D721Med (cell line): ENCODE measurements at places on chromosomes 2 and 18.

GRCh38 chr18:7566567-7567473 is at the start of gene PTPRM:
PTPRM (plus strand) TSS chr18:7567316; CDS start chr18:7567819, 503 bp downstream.
- DNase-seq, result peak; percentile 50

GRCh38 chr2:96679848-96680247 is 37.3 kb downstream of the FER1L5 start:
- no peak for DNase-seq

DNA sequence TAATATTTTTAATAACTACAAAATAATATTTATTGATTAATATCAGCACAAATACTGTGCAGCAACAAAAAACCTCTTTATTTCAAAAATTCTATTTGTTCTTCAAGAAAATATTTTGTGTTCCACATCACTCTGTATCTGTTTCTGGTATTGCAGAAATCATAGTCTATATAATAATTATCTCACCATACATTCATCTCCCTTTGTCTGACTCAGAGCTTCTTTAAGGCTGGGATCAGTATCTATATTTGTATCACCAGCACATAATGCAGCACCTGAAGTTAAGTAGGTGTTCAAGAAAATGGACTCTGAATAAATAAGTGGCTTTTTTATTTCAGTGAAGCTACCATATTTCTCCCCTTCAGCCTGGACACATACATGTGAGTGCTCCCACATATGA is 1.6 kb upstream of the MARCHF4 start:
- no peak for DNase-seq

DNA sequence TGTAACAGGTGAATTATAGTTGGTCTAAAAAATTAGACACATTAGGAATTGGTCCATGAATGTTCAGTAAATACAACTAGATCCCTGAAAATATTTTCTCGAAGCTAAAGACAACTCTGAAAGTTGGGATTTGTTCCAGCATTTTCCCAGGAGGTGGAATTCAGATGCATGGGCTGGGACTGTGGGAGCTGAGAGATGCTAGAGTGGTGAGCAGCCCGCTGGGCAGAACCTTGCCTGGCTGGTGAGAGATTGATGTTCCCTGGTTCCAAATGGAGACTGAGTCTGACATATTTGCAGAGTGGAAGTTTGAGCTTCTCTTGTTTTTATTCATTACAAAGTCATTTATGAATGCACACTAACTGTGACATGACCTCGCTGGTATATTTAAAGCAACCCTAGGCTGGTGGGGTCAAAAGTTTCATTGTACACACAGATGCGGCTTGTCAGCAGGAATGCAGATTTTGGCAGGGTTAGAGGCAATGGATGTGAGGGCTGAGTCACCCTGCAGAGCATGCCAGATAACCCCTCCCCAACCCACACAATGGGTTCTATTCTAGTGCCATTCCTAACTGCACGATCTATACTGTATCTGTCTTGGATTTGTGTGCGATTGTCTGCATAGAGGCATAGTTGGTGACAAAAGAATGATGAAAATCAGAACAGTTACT is 23.5 kb upstream of the TMEM178A start:
- DNase-seq, result no peak

- no peak for DNase-seq
These were observed 209.0 kb downstream of the EN1 start for GRCh38 chr2:118638453-118638852.

- DNase-seq, result no peak
These were observed 64.0 kb downstream of the STPG4 start for GRCh38 chr2:47091118-47091517.

DNA sequence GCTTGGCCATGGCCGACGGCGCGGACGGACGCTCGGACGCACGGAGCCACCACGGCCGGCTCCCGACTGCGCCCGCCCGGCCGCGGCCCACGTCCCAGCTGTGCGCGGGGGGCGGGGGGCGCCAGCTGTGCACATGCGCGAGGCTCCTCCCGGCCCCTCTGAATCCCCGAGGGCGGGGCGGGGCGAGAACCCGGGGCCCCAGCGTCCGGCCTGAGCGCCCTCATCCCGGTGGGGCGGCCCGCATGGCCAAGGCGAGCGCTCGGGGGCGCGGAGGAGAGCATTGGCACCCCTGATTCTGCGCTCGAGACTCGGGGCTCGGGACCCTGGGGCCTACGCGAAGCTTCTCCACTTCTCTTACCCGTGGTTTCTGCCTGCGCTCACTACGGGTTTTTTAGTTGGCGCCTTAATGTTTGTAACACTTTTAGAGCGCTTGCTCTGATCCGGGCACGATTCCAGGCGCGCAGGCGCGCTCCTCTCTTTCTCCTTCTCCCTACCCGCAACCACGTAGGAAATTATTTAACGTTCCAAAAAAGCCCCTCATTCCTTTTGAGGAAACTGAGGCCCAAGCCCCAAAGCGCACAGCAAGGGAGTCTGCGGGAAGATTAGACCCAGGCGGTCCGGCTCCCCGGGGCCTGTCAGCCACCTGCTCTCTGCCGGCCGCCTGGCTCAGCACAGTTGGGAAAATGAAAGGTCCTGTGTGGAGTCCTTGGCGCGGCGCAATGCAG is at the start of gene PXDN:
Gene PXDN (minus strand): TSS at position 70 of the 725 bp plus-strand sequence. CDS start 60 bp downstream, at position 10.
- DNase-seq, result no peak

GRCh38 chr18:63879709-63880108 is 7.8 kb upstream of the SERPINB2 start:
- no peak for DNase-seq

GRCh38 chr2:208266553-208266893 is 468 bp downstream of the PIKFYVE start:
- DNase-seq, result no peak

DNA sequence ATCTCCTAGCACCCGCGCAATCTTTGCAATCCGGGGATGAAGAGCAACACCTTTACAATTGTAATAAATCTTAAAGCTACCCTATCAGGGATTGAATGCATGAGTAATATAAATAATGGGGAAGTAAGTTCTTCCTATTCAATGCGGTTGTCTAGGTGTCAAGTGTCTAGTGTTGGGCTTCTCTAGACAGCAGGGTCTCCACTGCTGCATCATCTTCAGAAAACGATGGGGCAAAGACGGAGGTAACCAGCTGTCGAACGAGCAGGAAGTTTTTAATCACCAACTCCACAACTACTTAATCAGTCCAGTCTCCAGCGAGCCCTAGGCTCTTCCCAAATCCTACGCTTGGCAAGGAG is 573 bp downstream of the STAM2 start:
- DNase-seq, result no peak

GRCh38 chr2:170248574-170249393 is 70.8 kb downstream of the MYO3B start:
- no peak for DNase-seq

DNA sequence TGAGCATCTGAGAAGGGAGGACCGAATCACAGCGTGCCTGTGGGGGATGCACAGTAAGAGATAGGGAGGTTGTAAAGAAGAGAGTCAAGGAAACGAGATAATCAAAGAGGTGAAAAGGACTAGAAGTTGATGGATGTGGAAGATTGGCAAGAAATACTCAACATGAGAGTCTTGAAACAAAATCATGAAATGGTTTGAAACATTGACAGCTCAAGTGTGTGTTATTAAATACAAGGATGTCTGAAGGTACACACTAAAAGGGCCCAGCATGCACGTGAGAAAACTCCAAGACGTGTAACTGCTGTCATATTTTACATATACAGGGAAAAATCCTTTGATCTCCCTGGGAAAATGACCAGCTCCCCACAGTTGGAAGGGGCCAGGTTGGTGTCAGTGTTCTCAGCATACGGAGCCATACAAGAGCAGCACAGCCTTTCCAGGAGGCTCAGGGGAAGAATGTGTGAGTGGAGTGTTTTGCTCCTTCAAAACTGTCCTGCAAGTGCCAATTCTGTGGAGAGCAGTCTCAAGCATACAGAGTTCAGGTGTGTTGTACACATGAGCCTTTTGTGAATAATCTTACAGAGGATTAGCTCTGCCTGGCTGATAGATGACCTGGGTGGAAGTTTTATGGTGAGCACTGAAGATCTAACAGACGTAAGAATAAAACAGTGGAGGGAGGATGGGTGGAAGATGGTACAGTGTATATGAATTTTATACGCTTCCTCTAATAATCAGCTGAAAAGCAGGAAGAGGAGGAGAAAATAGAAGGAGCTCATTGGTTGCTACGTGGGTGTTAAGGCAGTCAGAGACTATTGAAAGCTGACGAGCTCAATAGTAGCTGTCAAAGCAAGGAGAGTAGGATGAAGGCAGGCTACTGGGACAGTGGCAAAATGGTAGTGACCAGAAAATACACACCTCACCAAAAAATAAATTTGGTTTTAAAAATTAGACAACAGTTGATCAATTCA is 126.8 kb downstream of the ATP9B start:
- DNase-seq, result no peak

GRCh38 chr2:180999274-180999964 is 19.0 kb downstream of the UBE2E3 start:
- DNase-seq, result no peak
